ENCODE measurements at places on chromosomes 6 and 20.

DNA sequence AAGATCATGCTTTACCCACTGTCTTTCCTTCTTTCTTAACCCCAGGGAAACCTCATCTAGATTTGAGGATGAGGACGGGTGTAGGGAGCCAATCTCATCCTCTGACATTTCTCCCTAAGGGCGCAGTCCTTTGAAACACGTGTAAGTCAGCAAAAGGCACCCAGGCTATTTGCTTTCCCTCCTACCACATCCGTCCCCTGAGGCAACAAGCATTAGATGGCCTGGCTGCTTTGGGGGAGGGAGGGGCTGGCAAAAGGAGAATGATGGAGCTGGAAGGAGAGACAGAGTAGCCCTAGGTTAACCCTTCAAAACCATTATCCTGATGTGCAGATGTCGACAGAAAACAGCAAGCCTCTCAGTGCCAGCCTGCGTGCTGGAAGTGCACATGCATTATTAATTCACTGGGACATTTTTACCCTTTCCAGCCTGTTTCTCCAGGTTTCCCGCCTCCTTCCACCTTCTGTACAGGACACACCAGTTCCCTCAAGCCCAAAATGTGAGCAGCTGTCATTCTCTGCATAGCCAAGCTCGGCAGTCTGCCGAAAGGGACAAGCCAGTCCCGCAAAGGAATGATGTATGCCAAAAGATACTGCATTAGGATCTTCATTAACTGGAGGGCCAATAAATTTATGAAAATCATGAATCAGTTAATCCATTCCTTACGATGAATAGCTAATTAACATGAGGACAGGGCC, 547.2 kb downstream of the CD83 start:
- no peak for DNase-seq

DNA sequence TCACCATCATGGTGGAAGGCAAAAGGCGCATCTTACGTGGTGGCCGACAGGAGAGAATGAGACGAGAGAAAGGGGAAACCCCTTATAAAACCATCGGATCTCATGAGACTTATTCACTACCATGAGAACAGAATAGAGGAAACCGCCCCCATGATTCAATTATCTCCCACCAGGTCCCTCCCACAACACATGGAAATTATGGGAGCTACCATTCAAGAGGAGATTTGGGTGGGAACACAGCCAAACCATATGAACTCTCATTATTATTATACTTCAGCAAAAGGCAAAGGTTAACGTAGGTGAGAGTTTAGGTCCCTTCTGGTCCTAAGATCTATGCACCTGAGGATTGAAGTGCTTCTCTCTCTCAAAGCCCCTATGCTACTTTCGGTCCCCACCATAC, 2.4 kb upstream of the PFDN4 start:
- no peak for DNase-seq

DNA sequence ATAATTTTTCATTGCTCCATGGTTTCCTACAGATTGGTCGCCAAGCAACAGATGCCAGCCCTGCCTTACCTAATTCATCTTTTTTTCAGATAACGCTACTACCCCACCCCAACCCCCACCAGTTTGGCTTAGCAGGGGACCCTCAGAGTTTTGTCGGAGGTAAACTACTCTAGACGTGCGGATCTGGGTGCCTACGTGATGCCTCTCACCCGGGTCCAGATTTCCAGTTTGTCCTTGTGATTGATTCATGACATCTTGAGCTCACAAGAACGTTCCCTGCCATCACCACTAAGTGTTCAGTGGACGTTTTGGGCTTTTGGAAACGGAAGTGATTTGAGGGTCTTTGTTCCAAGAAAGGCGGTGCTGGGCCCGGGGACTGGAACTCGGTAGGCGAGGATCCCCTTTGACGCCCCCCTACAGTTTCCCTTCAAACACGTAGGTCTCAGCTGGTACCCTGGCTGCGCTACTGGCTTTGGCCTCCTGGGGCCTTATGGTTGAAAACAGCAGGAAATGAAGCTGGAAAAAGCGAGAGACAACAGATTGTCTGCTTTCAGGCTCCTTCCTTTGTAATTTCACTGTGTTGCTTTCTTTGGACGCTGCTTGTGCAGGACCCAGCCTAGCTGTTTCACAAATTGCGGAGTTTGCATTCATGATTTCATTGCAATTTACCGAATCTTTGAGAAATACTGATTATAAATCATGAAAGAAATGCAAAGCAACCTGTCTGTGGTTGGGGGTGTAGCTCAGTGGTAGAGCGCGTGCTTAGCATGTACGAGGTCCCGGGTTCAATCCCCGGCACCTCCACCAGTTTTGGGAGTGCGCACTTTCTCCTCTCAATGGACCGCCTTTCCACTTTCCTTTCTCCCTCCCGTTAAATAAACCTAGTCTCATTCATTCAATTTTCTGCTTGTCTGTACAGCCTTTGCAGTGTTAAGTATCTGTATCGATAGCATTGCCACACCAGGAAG, 81.0 kb downstream of the GPX5 start:
- peak; percentile 40 for DNase-seq

- DNase-seq: no peak
Observed at GRCh38 chr6:22239261-22239921, 57.4 kb downstream of the PRL start.

DNA sequence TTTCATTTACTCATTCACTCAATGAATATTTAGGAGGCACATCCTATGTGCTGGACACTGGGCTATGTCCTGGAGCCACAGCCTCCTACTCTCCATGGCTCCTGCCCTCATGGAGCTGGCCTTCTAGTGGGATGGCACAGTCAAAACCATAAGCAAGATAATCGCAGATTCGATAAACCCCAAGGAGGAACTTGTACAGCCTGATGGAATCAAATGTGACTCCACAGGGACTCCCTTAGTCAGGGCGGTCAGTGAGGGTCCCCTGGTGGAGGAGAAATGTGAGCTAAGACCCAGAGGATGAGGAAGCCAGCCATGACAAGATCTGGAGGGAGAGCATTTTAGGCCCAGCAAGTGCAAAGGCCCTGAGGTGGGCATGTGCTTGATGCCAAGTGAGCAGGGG, 211.9 kb downstream of the PREX1 start:
- no peak for DNase-seq

- no peak for DNase-seq
Observed at GRCh38 chr6:47239546-47239945, 70.2 kb downstream of the TNFRSF21 start.

- DNase-seq: no peak
Observed at GRCh38 chr6:148348335-148348734, 5.7 kb downstream of the SASH1 start.

GRCh38 chr20:38190936-38191371, 25.9 kb upstream of the TGM2 start:
- no peak for DNase-seq

GRCh38 chr6:35471836-35472345, 3.7 kb downstream of the RPL10A start:
- DNase-seq: no peak

DNA sequence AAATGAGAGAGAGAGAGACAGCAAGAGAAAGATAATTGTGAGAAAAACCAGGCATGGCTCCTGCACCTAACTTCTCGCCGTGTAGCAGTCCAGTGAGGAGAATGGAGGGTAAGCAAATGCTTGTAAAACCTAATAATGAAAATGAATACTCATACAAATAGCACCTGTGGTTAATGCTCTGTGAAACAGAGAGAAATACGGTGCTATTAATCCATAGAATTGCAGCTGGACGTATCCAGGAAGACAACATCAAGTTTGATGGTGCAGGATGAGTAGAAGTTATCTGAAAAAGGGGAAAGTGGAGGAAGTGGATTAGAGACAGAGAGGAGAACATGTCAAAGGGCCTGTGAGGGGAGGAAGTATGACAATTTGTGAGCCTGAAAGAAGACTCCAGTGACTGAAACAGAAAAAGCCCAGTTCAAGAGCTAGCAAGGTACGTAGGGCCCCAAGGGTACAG, 89.4 kb upstream of the PAK5 start:
- no peak for DNase-seq

DNA sequence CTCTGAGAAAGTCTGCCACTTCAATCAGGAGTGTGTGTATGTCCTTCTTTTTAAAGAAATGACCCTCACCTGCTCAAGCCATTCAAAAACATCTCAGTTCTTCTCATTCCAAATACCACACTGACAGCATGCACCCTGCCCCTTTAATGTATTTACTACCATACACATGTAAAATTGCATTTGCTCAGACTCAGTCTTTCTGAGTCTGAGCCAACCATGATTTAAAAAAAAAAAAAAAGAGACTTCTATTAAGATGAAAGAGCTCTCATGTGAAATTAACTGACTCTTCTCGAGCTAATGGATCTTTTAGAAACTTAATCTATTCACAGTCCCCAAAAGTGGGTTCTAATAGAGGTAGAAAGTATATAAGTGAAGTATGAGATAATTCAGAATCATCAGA, 1.4 kb upstream of the FILIP1 start:
- DNase-seq: no peak

GRCh38 chr6:148147463-148147830, 195.2 kb upstream of the SASH1 start:
- no peak for DNase-seq

- DNase-seq: no peak
Observed at GRCh38 chr6:140554421-140554820, 1180.0 kb upstream of the CITED2 start.

DNA sequence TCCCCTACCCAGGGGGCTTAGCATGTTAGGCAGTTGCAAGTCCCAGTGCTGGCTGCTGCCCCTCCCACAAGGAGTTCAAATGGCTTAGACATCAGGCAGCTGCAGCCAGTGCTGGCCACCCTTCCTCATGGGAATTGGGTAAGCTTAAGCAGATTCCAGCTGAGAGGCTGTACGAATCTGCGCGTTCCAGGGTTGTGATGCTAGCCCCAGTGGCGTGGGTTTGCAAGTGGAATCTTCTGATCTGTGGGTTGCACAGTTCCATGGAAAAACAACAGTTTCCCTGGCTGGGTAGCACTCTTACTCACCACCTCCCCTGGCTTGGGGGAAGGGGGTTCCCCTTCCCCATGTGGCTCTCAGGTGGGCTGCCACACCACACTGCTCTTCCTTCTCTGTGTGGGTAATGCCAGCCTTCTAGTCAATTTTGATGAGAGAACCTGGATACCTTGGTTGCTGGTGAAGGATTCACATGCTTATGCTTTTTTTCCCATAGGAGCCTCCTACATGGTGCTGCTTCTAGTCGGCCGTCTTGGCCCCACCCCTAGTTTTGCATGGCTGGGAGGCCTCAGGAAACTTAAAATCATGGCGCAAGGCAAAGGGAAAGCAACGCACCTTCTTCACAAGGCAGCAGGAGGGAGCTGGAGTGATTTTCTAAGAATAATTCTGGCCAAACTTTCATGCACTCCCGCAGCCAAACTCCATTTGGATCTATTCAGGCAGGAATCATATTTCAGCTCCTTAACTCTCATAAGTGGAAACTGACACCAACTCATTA, 13.0 kb downstream of the DYNLT2 start:
- DNase-seq: no peak

DNA sequence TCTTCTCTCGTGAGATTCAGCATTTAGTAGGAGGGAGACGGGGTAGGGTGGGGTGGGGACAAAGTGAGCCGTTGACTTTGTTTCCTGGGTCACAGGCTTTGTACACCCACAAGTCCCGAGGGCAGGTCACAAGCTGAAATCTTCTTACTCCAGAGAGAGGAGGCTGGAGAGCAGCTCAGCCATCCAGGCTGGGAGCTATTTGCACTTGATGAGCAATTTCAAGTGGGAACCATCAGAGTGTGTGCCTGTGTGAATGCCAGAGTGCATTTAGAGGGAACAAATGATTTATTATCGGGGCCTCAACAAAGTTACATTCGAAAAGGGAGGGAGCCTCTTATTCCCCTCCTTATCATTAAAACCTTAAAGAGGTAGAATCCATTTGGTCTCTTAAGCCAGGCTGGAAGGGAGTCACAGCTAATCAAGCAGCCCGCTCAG, 155.7 kb upstream of the JARID2 start:
- DNase-seq: no peak

DNA sequence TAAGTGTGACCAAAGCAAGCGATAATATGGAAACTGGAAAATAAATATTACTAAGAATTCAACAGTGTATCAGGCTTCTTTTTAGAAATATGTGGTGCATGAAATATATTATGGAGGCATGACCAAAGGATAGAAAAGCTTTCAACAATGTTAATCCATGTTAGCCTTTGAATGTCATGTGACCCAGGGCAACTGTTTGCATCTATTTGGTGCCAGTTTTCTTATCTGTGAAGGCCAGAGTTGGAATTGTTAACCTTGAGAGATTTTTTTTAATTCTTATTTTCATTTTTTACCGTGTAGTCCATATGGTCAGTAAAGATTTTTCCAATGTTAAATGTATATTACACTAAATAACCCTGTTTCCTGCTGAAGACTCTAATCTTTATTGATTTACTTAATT, 411.1 kb downstream of the BCKDHB start:
- DNase-seq: no peak

DNA sequence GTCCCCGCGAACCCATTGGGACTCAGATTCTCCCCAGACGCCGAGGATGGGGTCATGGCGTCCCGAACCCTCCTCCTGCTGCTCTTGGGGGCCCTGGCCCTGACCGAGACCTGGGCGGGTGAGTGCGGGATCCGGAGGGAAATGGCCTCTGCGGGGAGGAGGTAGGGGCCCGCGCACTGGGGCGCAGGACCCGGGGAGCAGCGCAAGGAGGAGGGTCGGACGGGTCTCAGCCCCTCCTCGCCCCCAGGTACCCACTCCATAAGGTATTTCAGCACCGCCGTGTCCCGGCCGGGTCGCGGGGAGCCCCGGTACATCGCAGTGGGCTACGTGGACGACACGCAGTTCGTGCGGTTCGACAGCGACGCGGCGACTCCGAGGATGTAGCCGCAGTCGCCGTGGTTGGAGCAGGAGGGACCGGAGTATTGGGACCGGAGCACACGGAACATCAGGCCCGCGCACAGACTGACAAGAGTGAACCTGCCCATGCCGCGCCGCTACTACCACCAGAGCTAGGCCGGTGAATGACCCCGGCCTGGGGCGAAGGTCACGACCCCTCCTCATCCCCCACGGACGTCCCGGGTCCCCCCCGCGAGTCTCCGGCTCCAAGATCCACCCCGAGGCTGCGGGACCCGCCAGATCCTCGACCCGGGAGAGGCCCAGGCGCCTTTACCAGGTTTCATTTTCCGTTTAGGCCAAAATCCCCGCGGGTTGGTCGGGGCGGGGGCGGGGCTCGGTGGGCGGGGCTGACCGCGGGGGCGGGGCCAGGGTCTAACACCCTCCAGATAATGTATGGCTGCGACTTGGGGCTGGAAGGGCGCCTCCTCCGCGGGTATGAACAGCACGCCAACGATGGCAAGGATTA, 15.7 kb upstream of the HLA-A start:
- DNase-seq: peak; percentile 79

- no peak for DNase-seq
Observed at GRCh38 chr6:150667977-150668716, 68.5 kb downstream of the PLEKHG1 start.

GRCh38 chr20:24987873-24988835, 4.4 kb downstream of the APMAP start:
- no peak for DNase-seq

- DNase-seq: no peak
Observed at GRCh38 chr6:22007469-22007868, 289.4 kb downstream of the PRL start.
